Left forelimb (tissue), 1 donor: ENCODE measurements at places on chromosomes 1 and 21.

- DNase-seq, result no peak
Measured at GRCh38 chr21:8988696-8989095, 1532.7 kb upstream of the TPTE start.

- no peak for DNase-seq
Measured at GRCh38 chr1:224267925-224268324, 62.0 kb downstream of the NVL start.

GRCh38 chr1:208217781-208218180, 26.4 kb downstream of the PLXNA2 start:
- DNase-seq, result no peak

- DNase-seq, result no peak
Measured at GRCh38 chr1:177172272-177172671, 1.5 kb downstream of the BRINP2 start.
